ENCODE measurements at places on chromosomes 2 and 18.

GRCh38 chr18:76444446-76445105 lies 50.5 kb downstream of the ZNF516 start:
- DNase-seq, result no peak

DNA sequence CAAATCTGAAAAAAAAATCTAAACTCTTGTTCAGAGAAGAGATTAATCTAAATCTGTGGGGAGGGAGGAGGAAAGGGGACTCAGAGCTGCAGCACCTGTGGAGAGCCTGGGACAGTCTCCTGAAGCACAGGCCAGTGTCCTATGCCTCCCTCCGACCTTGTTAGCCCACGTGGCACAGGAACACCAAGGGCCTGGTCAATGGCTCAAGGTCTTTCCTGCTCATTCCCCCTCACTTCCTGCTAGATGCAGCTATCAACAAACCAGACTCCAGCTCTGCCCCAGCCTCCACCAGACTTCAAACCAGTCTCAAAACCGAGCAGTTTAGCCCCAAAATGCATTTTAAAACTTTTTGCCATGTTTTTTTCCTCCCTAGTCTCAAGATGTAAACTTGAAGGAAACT lies 20.1 kb upstream of the SULT1C3 start:
- no peak for DNase-seq

DNA sequence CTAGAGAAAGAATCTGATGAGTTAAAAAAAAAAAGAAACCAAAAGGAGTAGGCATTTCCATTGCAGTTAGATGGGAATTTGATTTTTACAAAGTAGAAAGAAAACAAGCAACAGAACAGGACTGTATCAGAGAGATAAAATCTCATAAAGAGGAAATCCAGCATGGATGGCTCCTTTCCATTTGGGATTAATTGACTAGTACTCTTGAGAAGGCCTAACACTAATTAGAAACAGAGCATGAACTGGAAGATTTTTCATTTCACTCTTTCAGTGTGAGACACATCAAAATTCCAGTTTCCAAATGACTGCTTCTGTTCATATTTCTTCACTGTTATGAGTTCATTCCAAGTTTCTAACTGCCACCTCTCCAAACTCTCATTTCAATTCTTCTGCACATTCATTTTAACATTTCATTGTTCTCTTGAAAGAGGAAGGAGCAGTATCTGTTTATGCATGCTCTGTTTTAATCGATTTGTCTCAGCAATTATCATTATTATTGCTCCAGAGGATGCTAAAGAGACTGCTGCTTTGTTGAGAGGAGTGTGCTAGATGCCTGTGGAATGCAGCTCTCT lies 108.8 kb upstream of the PIEZO2 start:
- no peak for DNase-seq

GRCh38 chr2:111058264-111058663 lies 62.5 kb upstream of the BCL2L11 start:
- no peak for DNase-seq

DNA sequence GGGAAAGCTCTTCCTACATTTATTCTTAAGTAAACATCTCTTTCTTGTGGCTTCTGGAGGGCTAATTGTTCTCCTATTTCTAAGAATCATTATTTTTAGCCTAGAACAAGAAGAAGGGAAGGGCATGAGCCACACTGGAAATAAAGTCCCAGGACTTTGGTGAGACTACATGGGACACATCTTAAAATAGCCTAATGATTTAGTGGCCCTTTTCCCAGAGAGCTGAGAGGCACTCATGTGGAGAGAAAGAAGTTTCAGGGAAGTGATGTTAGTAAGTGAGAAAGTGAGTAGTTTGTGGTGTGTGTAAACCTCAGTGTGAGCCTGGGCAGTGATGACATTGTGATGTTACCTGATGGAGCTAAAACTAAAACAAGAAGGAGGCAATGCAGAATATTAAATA lies 14.6 kb downstream of the ITGA4 start:
- no peak for DNase-seq

- no peak for DNase-seq
Measured at GRCh38 chr2:231709636-231709980, 1.3 kb downstream of the PTMA start.
